Activated naive CD4-positive, alpha-beta T cell treated with anti-CD3 and anti-CD28 coated beads, Interleukin-2, amount 10 ng/mL, durations not matched to agents 7 days and 5 days (primary cell): ENCODE measurements at places on chromosomes 3 and 15.

DNA sequence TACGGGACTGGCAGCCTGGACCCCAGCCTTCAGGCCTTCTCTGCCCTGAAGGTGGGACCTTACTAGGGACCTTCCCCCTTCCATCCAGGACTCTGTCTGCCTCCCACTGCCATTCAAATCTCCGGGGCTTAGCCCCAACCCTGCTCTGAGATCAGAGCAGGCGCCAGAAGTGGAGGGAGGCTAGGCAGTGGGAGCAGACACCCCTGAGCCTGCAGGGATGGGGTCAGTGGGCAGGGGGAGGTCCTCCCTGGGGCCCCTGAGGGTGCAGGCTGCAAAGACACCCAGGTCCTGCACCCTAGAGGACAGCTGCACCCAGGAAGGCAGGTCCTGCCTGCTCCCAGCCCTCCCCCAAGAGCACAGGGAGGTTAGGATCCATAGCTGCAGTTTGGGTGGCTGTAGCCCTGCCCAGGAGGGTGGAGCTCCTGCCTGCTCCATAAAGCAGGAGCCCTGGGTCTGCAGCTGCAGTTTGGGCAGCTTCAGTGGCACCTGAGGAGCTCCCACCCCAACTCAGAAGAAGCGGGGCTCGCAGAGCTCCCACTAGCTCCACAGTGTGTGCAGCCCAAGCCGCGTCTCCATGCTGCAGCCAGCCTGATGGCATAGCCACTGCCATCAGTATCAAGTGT is 8.1 kb upstream of the POC1A start:
- no peak for DNase-seq

DNA sequence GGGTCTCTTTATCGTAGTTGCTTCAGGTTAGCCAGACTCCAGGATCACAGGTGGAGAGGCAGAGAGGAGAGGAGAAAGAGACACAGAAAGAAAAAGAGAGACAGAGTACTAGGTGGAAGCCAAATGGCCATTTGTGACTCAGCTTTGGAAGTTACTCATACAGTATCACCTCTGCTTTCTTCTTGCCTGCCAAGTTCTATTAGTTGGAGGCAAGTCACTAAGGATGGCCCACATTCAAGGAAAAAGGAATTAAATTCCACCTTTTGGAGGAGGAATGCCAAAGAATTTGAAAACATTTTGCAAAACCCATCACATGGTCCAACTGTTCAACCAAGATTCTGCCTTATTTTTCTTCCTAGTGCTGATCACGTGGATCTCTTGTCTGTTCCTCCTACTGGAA is 291.1 kb downstream of the CHL1 start:
- no peak for DNase-seq

- DNase-seq, result no peak
Observed at GRCh38 chr15:35720019-35720418, 174.1 kb upstream of the DPH6 start.

- no peak for DNase-seq
Observed at GRCh38 chr3:86228101-86228500, 762.8 kb downstream of the VGLL3 start.

DNA sequence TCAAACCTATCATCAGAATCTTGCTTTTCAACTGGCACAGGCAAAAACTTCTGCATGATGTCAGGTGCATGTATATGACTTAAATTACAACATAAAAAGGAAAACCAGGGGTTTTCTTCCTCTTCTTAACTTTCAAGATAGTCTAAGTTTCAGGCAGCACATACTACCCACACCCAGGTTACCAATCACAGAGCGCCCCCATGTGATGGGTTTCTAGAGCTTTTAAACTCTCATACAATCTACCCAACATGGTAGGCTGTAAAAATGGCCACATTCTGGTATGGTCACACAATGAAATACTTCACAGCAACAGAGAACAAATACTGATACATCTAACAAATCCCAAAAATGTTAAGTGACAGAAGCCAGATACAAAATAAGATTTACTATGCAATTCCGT is 7.4 kb downstream of the MESD start:
- DNase-seq, result no peak

DNA sequence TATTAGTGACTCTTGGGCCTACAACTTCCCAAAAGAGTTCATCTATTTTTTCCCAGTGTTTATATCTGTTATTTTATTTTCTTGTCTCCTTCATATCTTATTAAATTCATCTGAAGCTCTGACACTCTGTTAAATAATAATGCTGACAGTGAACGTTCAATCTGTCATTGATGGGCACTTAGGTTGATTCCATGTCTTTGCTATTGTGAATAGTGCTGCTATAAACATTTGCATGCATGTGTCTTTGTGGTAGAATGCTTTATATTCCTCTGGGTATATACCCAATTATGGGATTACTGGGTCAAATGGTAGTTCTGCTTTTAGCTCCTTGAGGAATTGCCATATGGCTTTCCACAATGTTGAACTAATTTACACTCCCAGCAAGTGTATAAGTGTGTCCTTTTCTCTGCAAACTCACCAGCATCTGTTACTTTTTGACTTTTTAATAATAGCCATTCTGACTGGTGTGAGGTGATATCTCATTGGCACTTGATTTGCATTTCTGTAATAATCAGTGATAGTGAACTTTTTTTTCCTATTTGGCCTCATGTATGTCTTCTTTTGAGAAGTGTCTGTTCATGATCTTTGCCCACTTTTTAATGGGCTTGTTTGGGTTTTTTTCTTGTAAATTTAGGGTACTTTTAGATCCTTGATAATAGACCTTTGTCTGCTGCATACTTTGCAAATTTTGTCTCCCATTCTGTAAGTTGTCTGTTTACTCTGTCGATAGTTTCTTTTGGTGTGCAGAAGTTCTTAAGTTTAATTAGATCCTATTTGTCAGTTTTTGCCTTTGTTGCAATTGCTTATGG is 122.5 kb downstream of the LEKR1 start:
- DNase-seq, result no peak

DNA sequence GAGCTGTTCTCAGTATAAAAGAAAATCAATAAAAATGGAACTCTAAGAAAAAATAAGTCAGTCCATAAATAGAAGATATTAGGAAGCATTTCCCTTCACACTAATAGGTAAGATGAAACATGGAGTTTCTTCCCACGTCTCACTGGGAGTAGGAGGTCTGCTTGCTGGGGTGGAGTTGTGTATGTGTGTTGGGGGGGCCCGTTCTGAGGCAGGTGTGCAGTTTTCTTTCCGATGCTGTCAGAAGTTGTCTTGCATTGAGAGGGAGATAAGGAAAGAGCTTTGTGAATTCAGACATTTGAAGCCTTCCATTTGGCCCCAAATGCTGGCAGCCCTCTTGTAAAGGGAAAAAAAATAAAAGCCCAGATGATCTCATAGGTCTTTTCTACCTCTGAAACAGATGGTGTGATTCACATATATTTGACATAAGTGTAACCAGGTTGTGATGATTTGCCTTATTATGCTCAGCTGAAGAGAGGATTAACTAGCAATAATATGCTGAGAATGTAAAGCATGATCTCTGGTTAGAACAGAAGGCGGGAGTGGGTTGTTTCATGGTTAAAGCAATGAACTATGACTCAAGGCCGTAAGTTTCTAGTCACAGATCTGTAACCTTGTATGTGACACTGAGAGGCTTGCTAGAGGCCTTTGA is 8.8 kb downstream of the RASGRP1 start:
- no peak for DNase-seq
